ENCODE measurements at places on chromosomes 16 and 17.
A peak's percentile ranks its signal among the peaks of the same experiment; 100 is the strongest.

DNA sequence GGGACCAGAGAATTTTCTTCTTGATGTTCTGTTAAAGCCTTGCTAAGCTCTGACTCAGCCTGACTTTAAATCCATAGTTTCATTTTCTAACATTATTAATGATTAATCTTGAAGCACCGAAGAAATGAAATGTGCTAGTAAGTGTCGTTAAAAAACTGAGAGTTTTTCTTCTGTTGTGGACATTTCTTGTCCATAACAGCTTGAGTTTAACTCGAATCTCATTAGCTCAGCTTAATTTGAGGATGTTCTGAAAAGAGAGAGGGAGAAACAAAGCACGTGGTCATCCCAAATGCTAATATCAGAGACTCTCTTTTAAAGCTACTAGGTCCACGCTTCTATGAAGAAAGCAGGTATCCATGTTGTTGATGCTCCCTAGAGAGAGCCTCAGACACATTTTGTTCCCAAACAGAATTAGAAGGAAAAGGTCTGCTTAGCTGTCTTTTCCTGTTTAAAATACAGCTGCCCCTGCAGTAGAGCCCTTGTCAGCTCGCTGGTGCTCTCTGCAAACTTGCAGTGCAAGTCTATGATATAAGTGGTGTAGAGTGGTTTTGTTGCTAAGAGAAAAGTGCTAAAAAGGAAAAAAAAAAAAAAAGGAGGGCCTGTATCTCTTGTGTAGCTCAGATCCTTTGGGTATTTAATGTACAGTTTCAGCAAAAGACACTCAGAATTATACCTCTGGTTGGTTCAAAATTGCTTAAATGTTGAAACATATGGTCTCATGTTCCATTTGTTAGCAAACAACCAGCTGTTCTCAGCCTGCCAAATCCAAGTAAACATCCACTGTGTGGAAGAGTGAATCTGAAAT lies 191.1 kb upstream of the TBX2 start:
- DNase-seq: no peak

- DNase-seq: no peak
Measured at GRCh38 chr16:47511882-47512281, 50.8 kb downstream of the PHKB start.

- DNase-seq: peak; percentile 87
Measured at GRCh38 chr16:4847774-4848587, 700 bp downstream of the UBN1 start.

DNA sequence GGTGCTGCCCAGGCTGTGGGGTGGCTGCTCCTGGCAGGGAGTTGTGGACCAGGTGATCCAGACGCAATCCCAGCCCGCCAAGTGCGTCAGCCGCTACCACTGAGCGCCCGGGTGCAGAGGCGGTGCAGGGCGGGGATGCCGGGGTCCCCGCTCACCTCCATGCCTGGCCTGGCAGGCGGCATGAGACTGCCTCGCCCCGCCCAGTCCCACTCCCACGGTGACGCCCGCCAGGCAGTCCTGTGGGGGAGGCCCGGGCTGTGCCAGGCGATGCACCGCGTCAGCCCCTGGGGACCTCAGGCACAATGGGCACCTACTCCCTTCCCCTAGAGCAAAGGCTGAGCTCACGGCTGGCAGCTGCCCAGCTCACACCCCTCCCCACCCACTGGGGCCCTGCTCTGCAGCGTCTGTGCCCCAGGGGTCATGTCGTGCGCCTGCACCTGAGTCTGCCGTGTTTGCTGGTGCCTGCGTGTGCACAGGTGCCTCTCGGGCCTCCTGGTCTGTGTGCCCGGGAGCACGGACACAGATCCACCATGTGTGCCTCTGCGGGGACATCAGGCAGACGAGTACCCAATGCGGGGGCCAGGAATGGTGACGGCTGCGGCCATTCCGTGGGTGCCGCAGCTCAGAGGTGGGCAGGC lies 5.3 kb downstream of the RPUSD1 start:
- no peak for DNase-seq

DNA sequence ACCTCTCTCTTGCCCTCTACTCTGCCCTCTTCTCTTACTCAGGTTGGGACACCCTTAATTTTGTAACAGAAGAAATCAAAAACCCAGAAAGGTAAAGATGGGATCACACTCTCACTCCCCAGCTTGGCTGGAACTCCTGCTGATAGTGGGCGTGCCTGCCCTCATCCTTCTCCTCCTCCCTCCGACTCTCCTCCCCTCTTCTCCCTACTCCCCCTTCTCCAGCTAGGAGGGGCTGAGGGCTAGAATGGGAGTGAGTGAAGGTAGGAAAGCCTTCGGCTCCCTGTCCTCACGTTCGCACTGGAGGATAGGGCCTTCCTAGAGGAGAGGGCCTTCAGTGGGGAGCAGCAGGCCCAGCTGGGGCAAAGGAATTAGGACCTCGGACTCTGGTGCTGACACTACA lies 20.3 kb downstream of the SLC7A6OS start:
- no peak for DNase-seq

GRCh38 chr17:75105126-75106080 lies 4.4 kb upstream of the ARMC7 start:
- no peak for DNase-seq

DNA sequence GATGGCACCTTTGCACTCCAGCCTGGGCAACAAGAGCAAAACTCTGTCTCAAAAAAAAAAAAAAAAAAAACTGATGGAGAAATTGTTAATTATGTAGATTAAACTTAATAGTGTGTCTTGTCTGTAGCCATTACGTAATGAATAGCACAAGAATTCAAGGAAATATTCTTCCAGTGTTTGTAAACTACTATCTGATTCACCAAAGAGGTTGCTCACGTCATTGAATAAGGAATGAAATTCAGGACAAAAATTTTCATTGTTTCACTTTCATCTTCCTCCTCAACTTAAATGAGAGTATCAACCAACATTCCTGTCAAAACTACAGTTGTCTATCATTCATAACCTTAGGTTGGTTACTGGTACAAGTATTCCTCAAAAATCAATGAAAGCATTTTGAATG lies 30.7 kb upstream of the MYO18A start:
- no peak for DNase-seq

- DNase-seq: no peak
Measured at GRCh38 chr17:69015631-69016030, 45.1 kb downstream of the ABCA9 start.

- DNase-seq: no peak
Measured at GRCh38 chr16:30921748-30922419, 1.5 kb upstream of the FBXL19 start.

DNA sequence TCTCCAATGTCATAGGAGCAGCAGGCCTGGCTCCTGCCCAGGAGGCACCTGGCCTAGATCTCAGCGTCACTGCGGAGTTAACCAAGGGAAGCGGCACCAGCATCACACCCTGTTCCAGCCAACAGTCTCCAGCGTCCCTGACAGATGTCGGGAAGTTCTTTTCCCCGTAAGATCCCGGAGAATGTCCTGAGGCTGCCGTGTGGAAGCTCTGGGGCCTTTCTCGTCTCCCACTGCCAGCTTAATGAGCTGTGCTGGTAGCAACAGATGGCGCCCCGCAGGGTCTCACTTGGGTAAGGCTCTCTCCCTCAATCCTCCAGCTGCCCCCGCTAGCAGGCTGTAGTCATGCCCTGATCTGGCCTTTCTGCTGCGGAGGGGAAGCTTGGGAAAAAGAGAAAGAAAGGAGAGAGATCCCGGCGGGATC lies 57.5 kb downstream of the MARCHF10 start:
- no peak for DNase-seq

DNA sequence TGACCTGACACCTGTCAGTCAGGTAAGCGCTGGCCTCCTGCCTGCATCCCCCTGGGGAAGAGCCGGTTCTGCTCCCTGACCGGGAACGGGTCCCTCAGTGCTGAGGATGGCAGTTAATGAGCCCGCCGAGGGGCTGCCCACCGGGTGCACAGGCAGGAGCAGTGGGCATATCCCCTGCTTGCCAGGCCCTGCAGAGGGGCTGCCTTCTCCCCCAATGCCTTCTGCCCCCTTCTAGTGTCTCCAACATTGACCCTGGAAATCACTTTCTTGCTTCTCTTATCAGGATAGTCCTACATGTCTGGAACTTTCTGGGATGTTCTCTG lies 388.5 kb downstream of the SEC14L1 start:
- no peak for DNase-seq

- DNase-seq: no peak
Measured at GRCh38 chr17:27585153-27585681, 45.8 kb upstream of the LGALS9 start.

- no peak for DNase-seq
Measured at GRCh38 chr17:62033317-62033716, 31.8 kb downstream of the MED13 start.

DNA sequence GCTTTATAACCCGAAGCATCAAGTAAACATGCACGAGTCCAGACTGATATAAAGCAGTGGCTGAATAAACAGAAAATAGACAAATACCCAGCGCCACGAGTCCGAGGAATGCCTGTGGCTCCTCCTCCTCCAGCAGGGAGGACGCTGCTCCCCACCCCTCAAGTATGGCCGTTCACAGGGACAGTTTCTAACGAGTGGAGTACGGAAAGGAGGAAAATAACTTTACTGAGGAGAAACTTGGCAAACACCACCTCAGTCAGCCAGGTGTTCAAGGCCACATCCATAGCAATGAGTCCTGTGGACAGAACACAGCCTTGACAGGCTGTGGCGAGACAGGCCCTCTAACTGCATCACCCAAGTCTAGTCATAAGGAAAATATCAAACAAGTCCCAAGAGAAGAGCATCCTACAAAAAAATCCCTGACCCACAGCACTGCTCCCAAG lies 9.2 kb downstream of the ZDHHC7 start:
- DNase-seq: no peak

DNA sequence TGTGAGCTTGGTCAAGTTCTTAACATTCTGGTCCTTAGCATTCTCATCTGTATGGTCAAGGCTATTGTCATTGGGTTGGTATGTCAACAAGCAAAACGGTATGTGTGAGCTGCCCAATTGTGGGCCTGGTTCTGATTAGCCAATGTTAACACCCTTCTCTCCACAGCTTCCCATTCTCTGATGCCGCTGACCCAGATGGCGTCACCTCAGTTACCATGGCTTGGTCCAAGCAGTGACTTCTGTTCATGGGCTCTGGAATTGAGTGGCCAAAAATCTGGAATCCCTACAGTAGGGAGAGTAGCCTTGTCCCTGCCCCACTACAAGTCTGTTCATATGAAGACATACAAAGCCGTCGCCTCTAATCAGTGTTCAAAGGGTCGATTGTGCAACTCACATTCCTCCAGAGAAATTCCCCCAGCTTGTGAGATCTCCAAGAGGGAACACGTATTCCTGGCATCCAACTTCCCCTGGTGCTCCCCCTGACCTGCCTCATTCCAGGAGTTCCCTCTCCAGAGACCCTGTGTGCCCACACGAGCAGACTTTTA lies 15.8 kb downstream of the TMEM98 start:
- DNase-seq: no peak

DNA sequence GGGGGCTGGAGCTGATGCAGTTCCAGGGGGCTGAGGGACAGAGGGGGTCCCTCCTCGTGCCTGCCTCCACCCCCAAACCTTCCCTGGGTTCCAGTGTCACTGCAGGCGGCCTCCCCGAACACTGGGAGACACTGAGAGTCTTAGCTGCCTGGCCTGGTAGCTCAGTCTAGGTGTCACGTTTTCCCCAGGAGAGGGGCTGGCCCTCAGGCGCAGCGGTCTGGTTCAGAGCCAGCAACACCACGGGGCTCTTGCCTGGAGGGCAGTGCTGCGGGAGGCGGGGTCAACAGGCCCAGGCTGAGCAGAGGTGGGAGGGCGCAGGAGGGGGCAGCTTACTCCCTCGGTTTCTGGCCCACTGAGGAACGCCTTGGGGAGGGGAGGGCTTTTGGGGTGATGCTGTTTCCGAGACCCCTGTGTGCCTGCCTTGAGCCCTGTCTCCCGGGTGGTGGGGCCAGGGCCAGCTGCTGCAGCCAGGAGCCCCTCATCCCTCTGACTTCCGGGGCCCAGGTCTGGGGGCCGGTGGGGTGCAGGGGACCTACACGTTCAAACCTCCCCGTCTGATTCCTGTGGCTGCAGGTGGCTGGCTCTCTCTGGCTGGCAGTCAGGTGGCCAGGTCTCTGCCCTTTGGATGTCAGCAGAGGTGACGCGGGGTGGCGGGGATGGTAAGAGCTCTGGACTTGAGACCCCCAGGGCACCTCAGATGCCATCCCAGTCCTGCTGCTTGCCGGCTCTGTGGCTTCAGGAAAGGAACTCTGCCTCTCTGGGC lies 89.3 kb upstream of the GSE1 start:
- no peak for DNase-seq

DNA sequence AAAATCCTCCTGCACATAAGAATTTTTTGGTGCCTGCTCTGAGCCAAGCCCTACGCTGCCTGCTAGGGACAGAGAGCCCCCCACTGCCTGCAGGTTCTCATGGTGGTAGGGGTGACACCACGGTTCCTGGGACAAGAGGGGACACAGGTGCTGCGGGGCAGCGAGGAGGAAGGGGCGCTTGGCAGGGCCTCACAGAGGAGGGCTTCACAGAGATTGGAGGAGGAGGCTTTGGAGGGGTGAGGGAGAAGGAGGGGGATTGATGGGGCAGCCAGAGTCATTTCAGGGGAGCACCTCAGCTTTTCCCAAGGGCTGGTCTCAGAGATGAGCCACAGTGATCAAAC lies 29.8 kb upstream of the GSG1L start:
- DNase-seq: no peak

DNA sequence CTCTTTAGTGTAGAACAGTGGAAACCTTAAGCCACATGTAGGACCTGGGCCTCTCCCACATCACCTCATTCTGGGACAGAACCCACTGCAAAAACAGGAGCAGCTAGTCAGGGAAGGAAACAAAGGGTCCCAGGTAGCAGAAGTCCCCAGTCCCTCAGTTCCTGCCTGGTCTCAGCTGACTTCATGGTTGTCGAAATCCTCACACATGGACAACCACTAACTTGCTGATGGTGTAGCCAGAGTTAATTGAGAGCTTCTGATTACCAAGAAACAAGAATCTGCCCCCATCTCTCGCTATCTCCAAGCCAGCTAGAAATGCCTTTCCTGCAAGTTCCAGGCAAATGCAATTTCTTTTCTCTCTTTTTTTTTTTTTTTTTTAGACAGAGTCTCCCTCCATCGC lies 3.6 kb upstream of the ARL5C start:
- DNase-seq: no peak

- DNase-seq: no peak
Measured at GRCh38 chr16:62089715-62090114, 53.5 kb upstream of the CDH8 start.

DNA sequence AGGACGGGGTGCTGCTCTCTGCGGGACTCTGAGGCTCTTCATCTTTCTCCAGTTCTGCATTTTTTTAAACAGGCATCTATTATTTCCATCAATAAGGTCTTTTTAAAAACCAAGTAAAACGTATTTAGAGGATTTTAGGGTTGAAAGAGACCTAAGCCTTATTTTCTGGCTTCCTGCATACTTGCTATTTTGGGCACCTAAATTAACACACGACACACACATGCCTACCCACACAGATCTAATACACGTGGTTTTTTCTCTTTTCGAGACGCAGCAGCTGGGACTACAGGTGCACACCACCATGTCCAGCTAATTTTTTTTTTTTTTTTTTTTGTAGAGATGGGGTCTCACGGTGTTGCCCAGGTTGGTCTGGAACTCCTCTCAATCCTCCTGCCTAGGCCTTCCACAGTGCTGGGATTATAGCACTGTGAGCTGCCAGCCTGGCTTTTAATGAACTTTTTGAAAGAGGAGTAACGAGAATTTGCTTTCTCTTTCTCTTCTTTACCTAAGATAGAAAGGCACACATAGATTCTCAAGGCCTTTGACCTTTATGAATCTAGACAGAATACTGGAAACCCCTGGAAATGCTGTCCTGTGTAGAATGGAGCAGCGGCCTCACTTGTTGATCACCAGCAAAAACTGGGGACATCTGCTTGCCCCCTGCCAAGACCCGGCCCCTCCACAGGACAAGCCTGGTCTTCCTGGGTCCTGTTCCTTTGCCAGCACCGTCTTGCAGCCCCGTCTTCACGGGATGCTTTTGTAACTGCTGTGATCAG lies 13.8 kb downstream of the DNAAF8 start:
- no peak for DNase-seq
